ENCODE measurements at places on chromosomes 7 and 10.
A peak's percentile ranks its signal among the peaks of the same experiment; 100 is the strongest.

GRCh38 chr7:143504937-143505297 lies 27.2 kb downstream of the TAS2R41 start:
- no peak for DNase-seq

DNA sequence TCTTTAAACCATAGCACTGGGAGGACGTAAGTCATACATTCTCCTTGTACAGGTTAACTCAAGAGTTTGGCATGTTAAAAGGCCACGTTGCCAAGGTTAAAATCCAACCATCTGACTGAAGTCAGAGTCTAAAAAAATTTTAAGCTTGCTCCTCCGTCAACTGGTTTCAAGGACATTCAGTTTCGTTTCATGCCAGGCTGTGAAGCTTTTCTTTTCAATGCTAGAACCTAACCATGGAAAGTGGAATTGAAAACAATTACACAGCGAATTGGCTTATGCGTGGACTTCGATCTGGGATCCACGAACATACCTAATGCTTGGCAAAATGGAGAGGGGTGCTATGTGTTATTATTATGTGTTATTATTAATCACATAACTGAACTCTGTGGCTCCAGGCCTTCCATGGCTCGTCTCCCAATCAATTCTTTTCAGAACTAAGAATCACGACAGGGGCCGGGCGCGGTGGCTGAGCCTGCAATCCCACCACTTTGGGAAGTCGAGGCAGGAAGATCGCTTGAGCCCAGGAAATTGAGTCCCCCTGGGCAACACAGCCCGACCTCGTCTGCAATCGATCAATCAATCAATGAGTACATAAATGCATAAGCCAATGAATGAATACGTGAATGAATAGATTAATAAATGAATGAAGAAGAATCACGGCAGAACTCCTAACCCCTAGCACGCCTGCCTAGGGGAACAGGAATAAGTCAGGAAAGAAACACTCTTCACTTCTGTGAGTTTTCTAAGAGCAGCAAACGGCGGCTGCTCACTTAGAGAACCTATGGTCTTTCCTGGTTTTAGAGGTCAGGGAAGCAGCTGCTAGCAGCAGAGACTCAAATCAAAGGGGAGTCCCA lies 733 bp upstream of the ARL5B start:
- DNase-seq, result no peak

DNA sequence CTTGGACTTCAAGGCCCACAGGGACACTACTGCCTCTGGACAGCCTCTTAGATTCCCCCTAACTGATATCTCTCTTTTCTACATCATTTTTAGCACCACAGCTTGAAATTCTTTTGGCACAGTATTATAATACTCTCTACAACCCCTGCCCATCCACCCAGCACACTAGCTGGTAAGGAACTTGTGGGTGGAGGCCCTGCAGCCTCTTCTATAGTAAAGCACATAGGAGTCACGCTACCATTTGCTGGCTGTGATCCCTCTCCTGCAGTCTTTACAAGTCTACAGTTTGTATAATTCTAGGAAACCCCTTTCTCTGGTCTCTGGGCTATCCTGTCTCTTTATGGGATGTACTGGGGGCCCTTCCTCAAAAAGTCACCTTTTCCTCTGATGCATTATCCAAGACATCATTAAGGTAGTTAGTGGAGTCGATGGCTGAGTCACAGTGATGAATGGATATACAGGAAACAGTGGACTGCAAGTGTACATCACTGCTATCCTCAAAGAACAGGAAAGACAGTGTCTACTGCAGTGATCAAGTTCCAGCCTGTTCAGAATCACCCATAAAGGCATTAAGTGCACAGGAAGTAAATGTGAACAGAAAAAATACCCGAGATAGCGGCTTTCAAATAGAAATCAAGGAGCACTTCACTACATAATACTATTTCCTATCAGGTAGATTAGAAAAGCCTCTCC lies 54.4 kb downstream of the STK17A start:
- DNase-seq, result no peak

DNA sequence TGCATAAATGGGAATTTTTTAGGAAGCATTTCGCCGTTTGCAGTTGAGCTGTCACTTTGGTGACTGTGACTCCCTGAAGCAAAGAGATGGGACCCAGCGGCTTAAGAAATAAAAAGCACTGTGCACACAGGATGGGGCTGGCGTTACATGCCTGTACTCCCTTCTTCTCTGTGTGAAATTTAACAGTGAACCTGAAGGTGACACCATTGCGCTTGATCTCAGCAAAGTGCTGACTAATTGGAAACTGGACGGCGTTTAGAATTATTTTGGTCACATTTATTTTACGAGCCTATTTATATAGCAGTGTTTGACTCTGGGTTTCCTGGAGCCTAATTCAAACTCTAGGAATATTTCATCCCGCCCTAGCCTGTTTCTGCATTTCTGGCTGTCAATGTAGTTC lies 146.2 kb downstream of the PAXIP1 start:
- DNase-seq, result no peak

GRCh38 chr10:29007748-29008610 lies 280.9 kb upstream of the LYZL1 start:
- DNase-seq, result no peak

DNA sequence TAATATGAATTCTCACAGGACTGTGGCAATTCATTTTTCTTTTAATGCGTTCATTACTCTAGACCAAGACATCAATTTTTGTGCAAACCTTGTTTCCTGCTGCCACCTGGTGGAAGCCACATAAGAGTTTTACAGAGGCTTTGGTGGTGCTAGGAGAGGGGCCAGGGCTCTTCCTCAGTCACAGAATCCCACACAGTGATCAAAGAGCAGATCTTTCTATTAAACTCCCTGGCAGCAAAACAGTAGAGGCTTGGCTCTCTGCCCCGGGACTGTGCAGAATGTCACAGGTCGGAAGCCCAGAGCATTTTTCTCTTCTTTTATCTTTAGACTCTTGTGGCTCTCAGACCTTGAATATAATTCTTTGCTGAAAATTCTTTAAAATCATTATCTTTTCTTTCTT lies 506.4 kb upstream of the C7orf33 start:
- peak; percentile 67 for DNase-seq

DNA sequence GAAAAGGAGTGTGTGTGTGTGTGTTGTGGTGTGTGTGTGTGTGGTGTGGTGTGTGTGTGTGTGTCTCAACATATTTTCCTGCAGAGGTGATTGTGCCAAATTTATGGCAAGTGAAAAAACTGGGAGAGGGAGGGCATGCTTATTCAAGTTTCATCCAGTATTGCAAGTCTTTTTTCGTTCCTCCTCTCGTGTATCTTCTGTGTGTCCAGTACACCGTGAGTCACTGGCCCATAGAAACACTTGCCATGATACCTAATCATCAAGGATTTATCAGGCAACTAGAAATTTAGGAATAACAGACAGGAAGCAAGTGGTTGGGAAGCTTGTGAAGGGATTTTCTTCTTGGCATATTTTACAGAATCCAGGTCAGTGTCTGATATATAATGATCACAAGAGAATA lies 820.5 kb downstream of the GATA3 start:
- no peak for DNase-seq

DNA sequence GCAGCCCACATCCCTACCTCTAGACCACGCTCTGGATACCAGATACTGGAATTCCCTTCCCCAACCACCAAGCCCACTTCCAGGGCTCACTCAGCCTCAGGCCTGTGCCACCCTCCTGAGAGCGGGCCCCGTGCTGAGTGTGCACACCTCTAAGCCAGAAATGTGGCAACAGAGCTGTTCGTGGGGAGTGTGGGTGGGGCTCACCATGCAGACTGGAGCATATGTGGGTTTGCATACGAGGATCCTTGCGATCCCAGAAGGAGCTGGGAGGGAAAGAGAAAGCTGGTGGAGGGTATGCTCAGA lies 13.0 kb upstream of the LIMK1 start:
- DNase-seq, result no peak
